ENCODE measurements at places on chromosomes 3 and 15.

DNA sequence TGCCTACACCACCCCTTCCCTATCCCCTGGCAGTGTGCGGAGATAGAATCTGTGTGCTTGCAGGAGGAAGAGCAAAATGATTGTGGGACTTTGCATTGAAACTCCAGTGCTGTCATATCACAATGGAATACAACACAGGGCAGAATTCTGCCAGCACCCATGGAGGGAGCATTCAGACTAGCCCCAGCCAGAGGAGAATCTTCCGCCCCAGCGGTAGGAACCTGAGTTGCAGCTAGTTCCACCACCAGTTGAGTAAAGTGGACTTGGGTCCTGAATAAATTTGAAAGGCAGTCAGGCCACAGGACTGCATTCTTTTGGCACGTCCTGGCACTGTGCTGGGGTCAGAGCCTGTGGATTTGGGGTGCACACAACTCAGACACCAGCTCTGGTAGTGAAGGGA, 27.5 kb downstream of the NCBP2 start:
- no peak for DNase-seq

DNA sequence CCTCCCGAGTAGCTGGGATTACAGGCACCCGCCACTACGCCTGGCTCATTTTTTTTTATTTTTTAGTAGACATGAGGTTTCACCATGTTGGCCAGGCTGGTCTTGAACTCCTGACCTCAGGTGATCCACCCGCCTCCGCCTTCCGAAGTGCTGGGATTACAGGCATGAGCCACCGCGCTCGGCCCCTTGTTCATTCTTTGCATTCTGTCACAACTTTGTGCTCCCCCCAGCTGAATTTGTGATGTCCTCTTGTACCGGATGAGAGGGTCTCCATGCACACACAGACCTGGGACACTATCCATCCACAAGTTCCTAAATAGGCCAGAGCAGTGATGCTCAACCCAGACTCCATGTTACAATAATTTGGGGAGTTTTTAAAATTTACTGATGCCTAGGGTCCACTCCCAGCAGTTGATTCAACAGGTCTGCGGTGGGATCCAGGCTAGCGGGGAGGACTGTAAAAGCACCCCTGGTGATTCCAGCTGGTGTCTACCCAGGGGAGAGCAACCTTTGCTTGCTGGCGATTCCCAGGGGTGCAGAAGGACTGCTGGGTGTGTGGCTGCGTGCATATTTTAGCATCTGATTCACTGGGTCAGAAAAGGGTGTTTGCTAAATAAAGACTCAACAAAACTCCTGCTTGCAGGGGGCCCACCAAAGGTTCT, 1.0 kb downstream of the RASSF1 start:
- no peak for DNase-seq

DNA sequence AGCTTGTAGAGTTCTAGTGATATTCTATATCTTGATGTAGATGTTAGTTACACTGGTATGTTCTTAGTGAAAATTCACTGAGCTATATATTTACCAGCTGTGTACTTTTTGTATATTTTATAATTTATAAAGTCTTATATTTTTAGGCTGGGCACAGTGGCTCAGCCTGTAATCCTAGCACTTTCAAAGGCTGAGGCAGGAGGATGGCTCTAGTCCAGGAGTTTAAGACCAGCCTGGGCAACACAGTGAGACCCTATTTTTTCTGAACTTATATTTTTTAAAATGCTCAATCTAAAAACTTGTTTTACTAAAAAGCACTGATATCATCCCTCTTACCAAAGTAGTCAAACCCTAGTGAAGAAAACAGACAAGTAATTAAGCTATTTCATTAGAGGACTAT, 5.1 kb downstream of the MYO9A start:
- no peak for DNase-seq

DNA sequence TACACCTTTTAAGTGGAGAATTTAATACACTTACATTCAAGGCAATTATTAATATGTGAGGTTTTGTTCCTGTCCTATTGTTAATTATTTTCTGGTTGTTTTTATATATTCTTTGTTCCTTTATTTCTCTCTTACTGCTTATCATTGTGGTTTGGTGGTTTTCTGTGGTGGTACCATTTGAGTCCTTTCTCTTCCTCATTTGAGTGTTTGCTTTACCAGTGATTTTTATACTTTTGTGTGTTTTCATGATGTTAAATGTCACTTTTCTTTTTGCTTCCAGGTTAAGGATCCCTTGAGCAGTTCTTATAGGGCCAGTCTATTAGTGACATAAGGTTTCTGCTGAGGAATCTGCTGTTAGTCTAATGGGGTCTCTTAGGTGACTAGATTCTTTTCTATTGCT, 116.5 kb downstream of the LRRK1 start:
- DNase-seq = no peak

GRCh38 chr3:149186219-149186618, 35.4 kb downstream of the CP start:
- DNase-seq = no peak

- DNase-seq = peak; percentile 38
These were observed 1.1 kb downstream of the WDR82 start for GRCh38 chr3:52277071-52277964.

DNA sequence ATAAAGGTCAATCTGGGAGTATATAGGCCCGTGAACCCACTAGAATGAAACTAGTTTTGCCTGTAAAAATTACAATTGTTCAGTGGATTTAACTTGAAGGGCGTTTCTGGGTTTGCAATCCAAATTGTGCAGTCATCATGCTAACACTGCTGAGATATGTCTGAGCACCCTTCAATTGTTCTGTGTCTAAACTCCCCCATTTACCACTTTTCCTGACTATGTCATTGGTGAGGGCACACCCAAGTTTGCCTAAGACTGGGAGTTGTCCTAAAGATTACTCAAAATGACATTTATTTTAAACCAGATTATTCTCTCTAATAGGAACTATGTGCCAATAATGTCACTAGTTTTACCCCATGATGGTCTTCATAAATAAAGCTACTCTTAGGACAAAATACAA, 54.6 kb downstream of the EMC4 start:
- no peak for DNase-seq

DNA sequence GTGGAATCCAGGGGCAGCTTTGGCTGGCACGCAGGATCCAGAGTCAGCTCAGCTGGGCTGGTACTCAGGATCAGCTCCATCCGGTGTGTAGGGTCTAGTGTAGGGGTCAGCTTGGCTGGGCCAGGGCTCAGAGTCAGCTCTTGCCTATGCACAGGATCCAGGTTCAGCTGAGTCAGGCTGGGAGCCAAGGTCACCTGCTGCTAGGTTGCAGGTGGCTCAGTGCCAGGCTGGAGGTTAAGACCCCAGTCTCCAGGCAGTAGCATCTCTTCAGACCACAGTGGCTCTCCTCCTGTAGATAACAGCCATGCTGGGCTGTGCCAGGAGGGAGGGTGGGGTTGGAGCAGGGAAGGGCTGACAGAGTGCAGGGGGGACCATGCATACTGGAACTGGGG, 1.8 kb downstream of the HYAL3 start:
- no peak for DNase-seq

GRCh38 chr3:193970773-193971206, 165.2 kb upstream of the HES1 start:
- DNase-seq = no peak

DNA sequence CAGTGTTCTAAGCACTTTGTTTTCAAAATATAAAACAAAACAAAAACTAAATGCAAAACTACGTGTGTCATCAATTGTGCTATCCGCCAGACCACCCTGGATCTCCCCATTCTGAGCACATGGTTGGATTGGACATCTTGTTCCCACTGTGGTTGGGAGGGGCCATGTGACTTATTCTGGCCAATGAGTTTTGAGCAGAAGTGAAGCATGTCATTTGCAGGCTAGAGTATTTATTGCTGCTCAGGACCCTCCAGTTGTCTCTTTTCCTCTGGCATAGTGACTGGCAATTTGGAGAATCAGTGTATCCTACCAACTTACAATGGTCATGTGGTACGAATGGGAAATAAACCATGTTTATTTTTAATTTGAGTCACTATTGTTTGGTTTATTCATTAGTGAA, 70.2 kb upstream of the ST8SIA2 start:
- DNase-seq = no peak

GRCh38 chr3:168707900-168708299, 612.2 kb upstream of the GOLIM4 start:
- DNase-seq = no peak

DNA sequence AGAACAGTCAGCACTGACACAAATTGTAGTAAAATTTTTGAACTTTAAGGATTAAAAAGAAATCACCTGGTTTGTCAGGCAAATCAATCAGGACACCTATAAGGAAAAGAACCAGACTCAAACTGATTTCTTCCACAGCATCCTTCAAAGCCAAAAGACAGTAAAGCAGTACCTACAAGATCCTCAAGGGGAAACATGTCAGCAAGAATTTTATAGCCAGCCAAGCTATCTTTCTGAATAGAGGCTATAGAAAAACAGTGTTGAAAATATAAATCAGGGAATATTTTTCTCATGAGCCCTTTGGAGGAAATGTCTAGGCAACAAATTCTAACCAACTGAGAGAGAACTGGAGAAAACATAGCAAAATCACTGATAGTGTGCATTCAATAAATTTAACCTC, 301.4 kb upstream of the UBE2E2 start:
- DNase-seq = no peak

DNA sequence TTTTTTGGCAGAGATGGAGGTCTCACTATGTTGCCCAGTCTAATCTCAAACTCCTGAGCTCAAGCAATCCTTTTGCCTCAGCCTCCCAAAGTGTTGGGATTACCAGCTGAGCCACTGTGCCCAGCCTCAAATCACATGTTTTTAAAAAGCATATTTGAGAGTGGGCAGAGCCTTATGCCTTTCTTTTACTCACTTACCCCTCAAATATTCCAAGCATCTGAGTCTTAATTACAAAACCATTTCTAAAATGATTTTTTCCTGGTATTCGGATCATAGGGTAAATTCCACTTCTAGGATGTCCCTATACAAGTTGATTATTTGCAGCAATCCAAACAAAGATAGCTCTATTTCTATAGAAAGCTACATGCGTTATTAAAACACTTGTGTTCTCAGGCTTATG, 106.1 kb downstream of the RFTN1 start:
- no peak for DNase-seq

DNA sequence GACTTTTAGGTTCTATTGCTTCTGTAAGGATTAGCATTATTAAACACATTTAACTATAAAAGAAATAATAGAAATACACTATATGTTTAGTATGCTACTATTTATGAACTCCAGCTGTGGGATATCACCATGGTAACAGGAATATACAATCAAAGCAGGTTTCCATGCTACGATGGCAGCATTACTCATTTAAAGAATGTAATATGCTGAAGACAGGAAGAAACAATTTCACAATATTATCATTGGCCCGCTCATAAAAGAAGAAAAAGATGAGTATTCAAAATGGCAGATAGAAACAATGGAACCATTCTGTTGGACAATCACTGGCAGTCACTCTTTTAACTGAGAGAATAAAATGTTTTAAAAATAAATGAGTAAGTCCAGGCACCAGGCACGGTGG, 153.4 kb downstream of the CBLB start:
- no peak for DNase-seq

DNA sequence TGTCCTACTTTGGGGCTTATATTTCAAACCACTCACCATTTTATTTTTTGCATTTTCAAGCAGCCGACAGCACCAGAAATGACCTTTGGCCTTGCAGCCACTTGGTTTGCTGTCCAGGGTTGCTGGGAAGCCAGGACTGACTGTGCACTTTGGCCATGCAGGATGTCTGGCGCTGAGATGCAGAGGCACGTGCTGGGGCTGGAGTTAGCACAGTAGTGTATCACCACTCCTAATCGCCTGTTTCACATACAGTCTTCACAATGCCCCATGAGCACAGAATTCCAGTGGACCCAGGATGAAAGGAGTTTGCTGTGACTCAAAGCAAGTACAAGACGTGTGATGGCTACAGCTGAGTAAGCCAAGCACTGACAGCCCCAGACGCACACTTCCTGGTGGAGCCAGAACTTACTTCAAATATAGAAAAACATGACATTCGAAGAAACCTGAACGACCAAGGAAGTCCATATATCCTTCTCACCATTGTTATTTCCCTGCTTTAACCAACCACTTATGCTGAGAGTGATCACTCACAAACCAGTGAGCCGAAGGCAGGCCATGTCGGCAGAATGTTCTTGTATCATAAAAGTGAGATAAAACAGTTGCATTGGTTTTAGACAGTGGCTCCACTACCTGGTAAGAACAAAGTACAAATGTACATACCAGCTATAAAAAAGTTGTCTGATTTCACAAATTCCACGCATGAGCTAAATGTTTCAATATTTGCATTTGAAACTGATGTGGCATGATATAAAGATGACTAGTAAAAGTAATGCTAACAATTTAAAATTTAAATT, 16.0 kb downstream of the OCA2 start:
- DNase-seq = no peak
